ENCODE measurements at places on chromosomes 7 and 10.

DNA sequence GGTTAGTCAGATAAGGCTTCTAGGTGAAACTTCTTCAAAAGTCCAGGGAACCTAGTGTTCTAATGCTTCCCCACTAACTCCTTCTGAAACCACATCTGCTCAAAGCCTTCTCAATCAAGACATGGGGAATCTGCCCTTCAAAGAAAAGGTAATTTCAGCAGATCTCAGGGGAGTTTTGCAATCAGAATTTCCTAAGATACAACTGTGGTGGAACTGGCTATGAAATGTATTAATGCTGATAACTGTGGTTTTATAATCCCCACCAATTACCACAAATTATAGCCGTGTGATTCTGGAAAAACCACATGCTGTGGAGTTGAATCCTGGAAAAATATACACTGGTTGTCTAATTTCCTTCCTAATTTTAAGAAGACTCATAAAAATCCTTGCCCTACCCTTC, 233.8 kb downstream of the SORCS1 start:
- DNase-seq = no peak

GRCh38 chr10:48598936-48599829, 5.7 kb downstream of the ARHGAP22 start:
- DNase-seq = no peak

DNA sequence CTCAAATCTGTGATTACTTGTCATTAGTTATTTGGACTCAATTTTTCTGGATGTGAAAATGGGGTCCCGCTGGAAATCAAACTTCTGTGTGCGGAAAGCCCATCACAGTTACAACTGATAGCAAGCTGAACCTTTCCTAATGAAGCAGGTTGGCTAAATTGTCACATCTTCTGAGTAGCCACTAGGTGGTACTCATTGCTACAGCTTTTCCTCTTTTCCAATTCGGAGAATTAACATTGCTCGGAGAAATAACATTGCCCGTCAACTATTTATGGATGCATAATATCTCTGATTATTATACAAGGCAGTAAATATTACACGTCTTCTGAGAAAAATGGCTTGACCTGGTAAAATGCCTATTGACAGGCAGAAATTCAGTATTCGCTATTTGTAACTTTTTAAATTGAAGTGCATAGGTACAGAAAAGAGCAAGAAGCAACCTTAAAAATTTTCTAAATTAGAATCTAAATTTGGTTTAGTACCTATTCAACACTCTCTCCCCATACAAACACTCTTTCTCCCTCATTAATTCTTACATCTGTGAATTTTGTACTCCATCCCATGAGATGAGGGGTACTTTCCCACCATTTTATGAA, 17.3 kb upstream of the BLOC1S2 start:
- DNase-seq = no peak

- DNase-seq = no peak
These were observed 62.9 kb downstream of the KLHDC10 start for GRCh38 chr7:130133029-130133782.

DNA sequence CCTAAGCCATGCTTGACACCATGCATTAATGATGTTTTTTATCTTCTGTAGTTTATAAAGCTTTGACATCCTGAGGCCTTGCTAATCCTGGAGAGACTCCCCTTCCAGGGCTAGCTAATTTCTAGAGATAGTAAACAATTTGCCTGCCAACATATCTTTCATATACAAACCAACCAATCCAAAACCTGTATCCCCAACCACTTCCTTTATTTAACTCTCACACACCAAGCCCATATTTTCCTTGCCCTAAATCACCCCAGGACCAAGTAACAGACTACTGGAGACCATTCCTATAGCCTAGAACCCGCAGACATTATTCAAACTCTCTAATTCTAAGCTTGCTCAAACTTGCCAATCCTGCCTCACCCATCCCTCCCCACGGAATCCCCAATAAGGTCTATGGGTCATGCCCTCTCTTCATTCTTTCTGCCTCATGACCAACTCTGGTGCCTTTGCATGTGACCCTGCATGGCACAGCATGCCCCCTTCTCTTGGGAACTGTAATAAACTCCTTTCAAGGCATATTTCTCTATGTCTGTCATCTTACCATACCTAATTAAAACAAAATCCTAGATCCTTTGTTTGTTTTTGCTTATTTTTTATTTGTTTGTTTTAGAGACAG, 116.6 kb upstream of the CACUL1 start:
- DNase-seq = no peak

GRCh38 chr10:113822174-113822573, 31.7 kb downstream of the DCLRE1A start:
- no peak for DNase-seq
